A549 treated with AZD2906 at 1 μM for 4 hours (cell line): ENCODE measurements at places on chromosomes 5 and 9. TPM values are rescaled to one million over a fixed set of nuclear protein-coding genes. Genes with fewer than 3 reads are reported as not detected.

The TTLL11 gene
- total RNA-seq: 3.7 to 5.4 TPM (median 4.6 TPM) in 5 replicates

The NRG2 gene
- 1.8 to 2.5 TPM (median 2.1 TPM) in 5 replicates for total RNA-seq

The INSL6 gene
- not detected in 5 replicates for total RNA-seq

The OR1N2 gene
- total RNA-seq: not detected in 5 replicates

The POU4F3 gene
- total RNA-seq: 0.07 to 0.10 TPM (median 0.08 TPM) in 5 replicates

The TERT gene
- total RNA-seq: 2.3 to 3.1 TPM (median 2.8 TPM) in 5 replicates

The ITK gene
- total RNA-seq: 0.05 to 0.32 TPM (median 0.08 TPM) in 5 replicates

The FIBCD1 gene
- 14.3 to 27.2 TPM (median 25.1 TPM) in 5 replicates for total RNA-seq

The DOCK2 gene
- 1.5 to 3.1 TPM (median 2.6 TPM) in 5 replicates for total RNA-seq

The EGFLAM gene
- 0.21 to 0.39 TPM (median 0.23 TPM) in 5 replicates for total RNA-seq

The SPINK1 gene
- 0.68 to 1.9 TPM (median 1.1 TPM) in 5 replicates for total RNA-seq

The PCDH1 gene
- total RNA-seq: 2.1 to 3.8 TPM (median 3.4 TPM) in 5 replicates

The PHYKPL gene
- total RNA-seq: 6.1 to 9.4 TPM (median 8.9 TPM) in 5 replicates

The GPR150 gene
- total RNA-seq: 0.07 to 0.20 TPM (median 0.13 TPM) in 5 replicates

The SNX30 gene
- total RNA-seq: 4.5 to 6.6 TPM (median 4.8 TPM) in 5 replicates

The PCDHB2 gene
- 2.6 to 5.2 TPM (median 3.4 TPM) in 5 replicates for total RNA-seq

The PPIP5K2 gene
- total RNA-seq: 16.2 to 25.0 TPM (median 22.1 TPM) in 5 replicates

The OSMR gene
- 49.1 to 70.1 TPM (median 59.6 TPM) in 5 replicates for total RNA-seq

The HACD4 gene
- 0.84 to 1.1 TPM (median 1.0 TPM) in 5 replicates for total RNA-seq

The C9 gene
- total RNA-seq: not detected in 5 replicates
